ENCODE measurements at places on chromosomes 6 and 20.

GRCh38 chr6:51972659-51973058 lies 114.8 kb downstream of the PKHD1 start:
- H3K4me1 ChIP-seq = no peaks in the 10 kb centered on the region
- no peaks in the 10 kb centered on the region for H3K27me3 ChIP-seq
- H3K36me3 ChIP-seq = no peaks in the 10 kb centered on the region
- H3K27ac ChIP-seq = no peak overlapping the region
- no peak overlapping the region for H3K4me3 ChIP-seq

DNA sequence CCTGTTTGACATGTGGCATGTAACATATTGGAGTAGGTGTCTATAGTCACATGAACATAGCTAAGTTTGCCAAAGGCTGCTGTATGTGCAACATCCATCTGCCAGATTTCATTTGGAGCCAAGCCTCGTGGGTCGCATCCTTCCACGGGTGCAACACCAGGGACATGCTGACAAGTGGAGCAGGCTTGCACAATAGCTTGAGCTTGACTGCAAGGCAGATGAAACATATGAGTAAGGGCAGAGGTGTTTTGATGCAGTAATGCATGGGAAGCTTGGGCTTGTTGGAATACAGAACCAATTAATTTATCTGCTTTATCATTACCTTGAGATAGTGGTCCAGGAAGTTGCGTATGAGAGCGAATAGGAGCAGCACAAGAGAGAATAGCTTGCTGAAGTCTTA lies 74.1 kb upstream of the BTN3A2 start:
- H3K4me1 ChIP-seq = no peaks in the 10 kb centered on the region
- H3K27ac ChIP-seq = no peak overlapping the region
- H3K4me3 ChIP-seq = no peak overlapping the region
- H3K36me3 ChIP-seq = no peaks in the 10 kb centered on the region

- no peak for DNase-seq
- H3K4me3 ChIP-seq = no peak overlapping the region
- no peak overlapping the region for H3K27ac ChIP-seq
- no peaks in the 10 kb centered on the region for H3K27me3 ChIP-seq
Measured at GRCh38 chr6:39389484-39389767, 66.9 kb upstream of the KCNK16 start.

- no peaks in the 10 kb centered on the region for H3K4me1 ChIP-seq
- no peak overlapping the region for H3K4me3 ChIP-seq
- no peak overlapping the region for H3K27ac ChIP-seq
- no peak for DNase-seq
Measured at GRCh38 chr6:49911252-49911651, 44.9 kb upstream of the CRISP1 start.

DNA sequence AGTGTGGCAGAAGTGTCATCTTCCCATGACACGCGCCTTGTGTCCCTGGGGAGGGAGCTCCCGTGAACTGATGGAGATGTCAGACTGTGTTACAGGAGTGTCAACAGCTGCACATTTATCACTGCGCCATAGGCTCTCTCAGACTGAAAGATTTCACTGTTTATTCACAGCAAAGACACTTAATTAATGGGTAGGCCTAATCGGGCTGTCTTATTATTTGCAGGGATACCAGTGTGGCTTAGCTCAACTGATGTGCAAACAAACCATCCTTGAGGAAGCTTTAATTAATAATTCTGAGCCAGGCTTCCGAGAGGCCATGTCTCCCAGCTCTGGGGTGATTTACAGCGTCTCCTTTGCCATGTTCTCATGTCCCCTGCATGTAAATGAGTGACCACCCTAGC lies 771.0 kb downstream of the QKI start:
- no peak overlapping the region for H3K4me3 ChIP-seq
- H3K27me3 ChIP-seq = no peaks in the 10 kb centered on the region
- no peaks in the 10 kb centered on the region for H3K36me3 ChIP-seq
- H3K27ac ChIP-seq = no peak overlapping the region

DNA sequence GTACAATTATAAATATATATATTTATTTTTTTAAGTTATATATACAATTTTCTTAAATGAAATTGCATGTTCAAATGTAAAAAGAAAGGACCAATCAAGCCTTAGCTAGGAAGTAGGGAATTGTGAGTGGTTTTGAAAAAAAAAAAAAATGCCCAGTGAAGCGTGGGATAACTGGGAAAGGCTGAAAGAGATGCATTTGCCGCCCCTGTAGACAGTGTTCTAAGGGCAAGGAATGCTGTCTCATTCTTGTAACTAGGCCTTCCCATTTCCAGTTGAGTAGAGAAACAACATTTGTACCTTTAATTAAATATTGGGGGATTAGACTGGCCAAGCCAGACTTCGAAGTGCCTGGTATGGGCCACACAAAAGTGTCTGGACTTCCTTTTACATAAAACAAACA lies 430.1 kb upstream of the SLC35B3 start:
- no peaks in the 10 kb centered on the region for H3K36me3 ChIP-seq
- H3K27me3 ChIP-seq = no peaks in the 10 kb centered on the region
- DNase-seq = no peak
- H3K4me3 ChIP-seq = no peak overlapping the region
- no peak overlapping the region for H3K27ac ChIP-seq

GRCh38 chr20:43431134-43431519 lies 26.6 kb upstream of the SRSF6 start:
- no peaks in the 10 kb centered on the region for H3K36me3 ChIP-seq
- no peak overlapping the region for H3K27ac ChIP-seq
- no peak for DNase-seq
- H3K4me3 ChIP-seq = no peak overlapping the region
- no peaks in the 10 kb centered on the region for H3K4me1 ChIP-seq
- no peaks in the 10 kb centered on the region for H3K27me3 ChIP-seq

GRCh38 chr20:15854911-15855310 lies 718.3 kb downstream of the KIF16B start:
- H3K27me3 ChIP-seq = no peaks in the 10 kb centered on the region
- H3K4me1 ChIP-seq = no peaks in the 10 kb centered on the region
- no peak for DNase-seq

GRCh38 chr6:48695872-48696271 lies 584.9 kb upstream of the PTCHD4 start:
- H3K27me3 ChIP-seq = no peaks in the 10 kb centered on the region
- H3K36me3 ChIP-seq = no peaks in the 10 kb centered on the region
- H3K27ac ChIP-seq = no peak overlapping the region
- no peak for DNase-seq
- no peaks in the 10 kb centered on the region for H3K4me1 ChIP-seq

- H3K4me3 ChIP-seq = no peak overlapping the region
- no peaks in the 10 kb centered on the region for H3K36me3 ChIP-seq
- no peaks in the 10 kb centered on the region for H3K27me3 ChIP-seq
- H3K4me1 ChIP-seq = no peaks in the 10 kb centered on the region
- no peak overlapping the region for H3K27ac ChIP-seq
- DNase-seq = no peak
Measured at GRCh38 chr6:36283608-36284007, 13.7 kb downstream of the PNPLA1 start.

GRCh38 chr6:111185954-111186353 lies 98.7 kb downstream of the SLC16A10 start:
- no peak overlapping the region for H3K4me3 ChIP-seq
- no peak for DNase-seq
- no peak overlapping the region for H3K27ac ChIP-seq
- H3K27me3 ChIP-seq = no peaks in the 10 kb centered on the region
- no peaks in the 10 kb centered on the region for H3K36me3 ChIP-seq

DNA sequence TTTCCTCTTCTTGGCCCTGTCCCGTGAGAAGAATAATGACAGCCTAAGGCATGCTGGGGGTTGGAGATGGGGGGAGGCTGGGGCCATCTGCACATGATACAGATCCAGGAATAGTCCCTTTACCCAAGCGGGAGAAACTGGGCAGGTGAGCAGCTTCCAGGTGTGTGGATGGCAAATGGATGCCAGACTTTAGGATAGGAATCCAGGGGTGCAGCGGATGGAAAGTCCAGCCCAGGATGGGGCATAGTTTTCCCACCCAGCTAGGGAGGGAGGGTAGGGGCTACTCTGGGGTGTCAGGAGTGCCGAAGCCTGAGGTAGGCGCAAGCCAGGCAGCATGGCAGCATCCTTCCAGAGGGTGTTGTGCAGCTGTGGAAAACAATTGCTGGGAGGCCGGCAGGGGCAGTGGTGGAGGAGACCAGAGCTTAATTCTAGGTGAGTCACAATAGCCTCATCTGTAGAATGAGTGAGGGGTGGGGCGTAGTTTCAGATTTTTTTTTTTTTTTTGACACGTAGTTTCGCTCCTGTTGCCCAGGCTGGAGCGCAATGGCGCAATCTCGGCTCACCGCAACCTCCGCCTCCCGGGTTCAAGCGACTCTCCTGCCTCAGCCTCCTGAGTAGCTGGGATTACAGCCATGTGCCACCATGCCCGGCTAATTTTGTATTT lies 15.4 kb upstream of the FAM110A start:
- DNase-seq = no peak
- H3K27ac ChIP-seq = no peak overlapping the region
- H3K36me3 ChIP-seq = no peaks in the 10 kb centered on the region
- H3K4me1 ChIP-seq = no peaks in the 10 kb centered on the region
- H3K4me3 ChIP-seq = no peak overlapping the region
- H3K27me3 ChIP-seq = no peaks in the 10 kb centered on the region

DNA sequence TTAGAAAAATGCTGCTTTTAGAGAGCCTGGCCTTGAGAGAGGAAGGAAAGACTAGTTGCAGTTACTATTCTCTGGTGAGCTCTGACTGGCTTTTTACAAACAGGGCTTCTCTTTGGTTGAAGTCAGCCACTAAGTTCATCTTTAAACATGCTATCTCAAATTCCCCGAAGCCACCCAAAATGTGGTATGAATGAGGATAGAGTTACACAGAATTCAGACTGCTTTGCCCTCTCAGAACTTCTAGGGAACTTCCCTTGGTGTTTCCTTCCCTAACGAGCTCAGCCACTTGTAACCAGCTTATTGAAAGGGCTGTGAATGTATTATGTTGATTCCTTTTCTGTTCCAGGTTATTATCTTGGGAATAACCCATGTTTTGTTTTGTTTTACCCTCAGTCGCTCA lies 73.5 kb downstream of the EFHC1 start:
- H3K4me1 ChIP-seq = peaks cover 13% of the 10 kb centered on the region
- no peak overlapping the region for H3K4me3 ChIP-seq
- no peak for DNase-seq
- H3K27me3 ChIP-seq = no peaks in the 10 kb centered on the region

GRCh38 chr6:68711386-68712000 lies 76.4 kb downstream of the ADGRB3 start:
- H3K4me1 ChIP-seq = no peaks in the 10 kb centered on the region
- H3K27ac ChIP-seq = no peak overlapping the region
- H3K36me3 ChIP-seq = no peaks in the 10 kb centered on the region
- no peak overlapping the region for H3K4me3 ChIP-seq
- H3K27me3 ChIP-seq = no peaks in the 10 kb centered on the region

DNA sequence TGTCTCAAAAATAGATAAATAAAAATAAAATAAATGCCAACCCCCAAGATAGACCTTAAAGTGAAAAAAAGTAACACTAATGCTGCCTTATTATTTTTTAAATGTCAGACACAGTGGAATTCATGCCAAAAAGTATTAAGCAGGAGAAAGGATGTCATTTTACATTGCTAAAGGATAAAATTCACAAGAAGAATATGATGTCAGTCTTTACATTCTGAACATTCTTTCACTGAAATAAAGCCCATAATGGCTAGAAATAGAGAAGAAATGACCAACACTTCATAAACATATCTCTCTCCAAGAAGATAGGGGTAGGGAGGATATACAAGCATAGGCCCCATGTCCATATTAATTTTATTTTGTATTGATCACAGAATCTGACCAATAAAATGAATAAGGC lies 47.4 kb downstream of the SLC23A2 start:
- H3K27ac ChIP-seq = no peak overlapping the region
- H3K27me3 ChIP-seq = no peaks in the 10 kb centered on the region
- no peak for DNase-seq
- no peaks in the 10 kb centered on the region for H3K36me3 ChIP-seq

GRCh38 chr6:157908369-157909281 lies 73.0 kb upstream of the SYNJ2 start:
- DNase-seq = no peak
- no peaks in the 10 kb centered on the region for H3K27me3 ChIP-seq
- H3K4me1 ChIP-seq = no peaks in the 10 kb centered on the region
- no peak overlapping the region for H3K4me3 ChIP-seq
- H3K36me3 ChIP-seq = no peaks in the 10 kb centered on the region

GRCh38 chr6:167115054-167115453 lies 7.8 kb upstream of the CCR6 start:
- H3K4me1 ChIP-seq = no peaks in the 10 kb centered on the region
- DNase-seq = no peak
- H3K27me3 ChIP-seq = no peaks in the 10 kb centered on the region
- H3K27ac ChIP-seq = peak overlapping the region; percentile 61
- H3K4me3 ChIP-seq = no peak overlapping the region

- no peaks in the 10 kb centered on the region for H3K4me1 ChIP-seq
- DNase-seq = no peak
- no peak overlapping the region for H3K27ac ChIP-seq
- no peaks in the 10 kb centered on the region for H3K36me3 ChIP-seq
- no peak overlapping the region for H3K4me3 ChIP-seq
Measured at GRCh38 chr6:10686901-10687300, 7.5 kb downstream of the C6orf52 start.

DNA sequence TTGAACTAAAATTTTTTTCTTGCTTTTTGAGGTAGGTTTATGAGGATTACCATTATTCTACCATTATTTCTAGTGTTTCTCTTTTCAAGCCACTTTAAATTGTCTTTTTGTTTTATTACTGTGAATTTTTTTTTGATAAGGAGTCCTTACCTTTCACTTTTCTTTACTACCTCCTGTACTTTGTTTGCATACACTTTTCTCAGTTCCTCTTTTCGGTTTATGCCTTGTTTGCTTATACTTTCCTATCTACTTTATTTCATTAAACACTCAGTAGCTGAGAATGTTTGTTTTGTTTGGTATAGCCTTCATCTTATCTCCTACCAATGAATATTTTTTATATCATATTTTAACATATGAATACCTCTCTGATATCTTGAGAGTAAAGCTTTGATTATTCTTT lies 147.9 kb downstream of the TFAP2B start:
- no peaks in the 10 kb centered on the region for H3K4me1 ChIP-seq
- no peak overlapping the region for H3K4me3 ChIP-seq

GRCh38 chr6:149963212-149963461 lies 606 bp upstream of the ULBP1 start:
- DNase-seq = no peak
- peaks cover 45% of the 10 kb centered on the region for H3K27me3 ChIP-seq
- H3K36me3 ChIP-seq = no peaks in the 10 kb centered on the region
- H3K27ac ChIP-seq = no peak overlapping the region

- no peaks in the 10 kb centered on the region for H3K27me3 ChIP-seq
- DNase-seq = no peak
- no peaks in the 10 kb centered on the region for H3K36me3 ChIP-seq
- no peak overlapping the region for H3K27ac ChIP-seq
- no peak overlapping the region for H3K4me3 ChIP-seq
Measured at GRCh38 chr6:74755778-74756177, 450.1 kb downstream of the COL12A1 start.

GRCh38 chr6:126955621-126956020 lies 162.8 kb upstream of the RSPO3 start:
- no peaks in the 10 kb centered on the region for H3K27me3 ChIP-seq
- H3K4me1 ChIP-seq = no peaks in the 10 kb centered on the region
- no peak overlapping the region for H3K27ac ChIP-seq
- H3K36me3 ChIP-seq = no peaks in the 10 kb centered on the region
- no peak for DNase-seq

- DNase-seq = no peak
- H3K36me3 ChIP-seq = no peaks in the 10 kb centered on the region
- H3K27ac ChIP-seq = no peak overlapping the region
- no peaks in the 10 kb centered on the region for H3K4me1 ChIP-seq
- H3K27me3 ChIP-seq = no peaks in the 10 kb centered on the region
- no peak overlapping the region for H3K4me3 ChIP-seq
Measured at GRCh38 chr6:71721642-71722041, 164.7 kb upstream of the RIMS1 start.

- no peak overlapping the region for H3K4me3 ChIP-seq
- DNase-seq = no peak
- H3K27ac ChIP-seq = no peak overlapping the region
- no peaks in the 10 kb centered on the region for H3K36me3 ChIP-seq
Measured at GRCh38 chr6:20464041-20464440, 62.4 kb downstream of the E2F3 start.
